ENCODE measurements at places on chromosomes 6 and 20. TPM values are rescaled to one million over a fixed set of nuclear protein-coding genes. Genes with fewer than 3 reads are reported as not detected.

DNA sequence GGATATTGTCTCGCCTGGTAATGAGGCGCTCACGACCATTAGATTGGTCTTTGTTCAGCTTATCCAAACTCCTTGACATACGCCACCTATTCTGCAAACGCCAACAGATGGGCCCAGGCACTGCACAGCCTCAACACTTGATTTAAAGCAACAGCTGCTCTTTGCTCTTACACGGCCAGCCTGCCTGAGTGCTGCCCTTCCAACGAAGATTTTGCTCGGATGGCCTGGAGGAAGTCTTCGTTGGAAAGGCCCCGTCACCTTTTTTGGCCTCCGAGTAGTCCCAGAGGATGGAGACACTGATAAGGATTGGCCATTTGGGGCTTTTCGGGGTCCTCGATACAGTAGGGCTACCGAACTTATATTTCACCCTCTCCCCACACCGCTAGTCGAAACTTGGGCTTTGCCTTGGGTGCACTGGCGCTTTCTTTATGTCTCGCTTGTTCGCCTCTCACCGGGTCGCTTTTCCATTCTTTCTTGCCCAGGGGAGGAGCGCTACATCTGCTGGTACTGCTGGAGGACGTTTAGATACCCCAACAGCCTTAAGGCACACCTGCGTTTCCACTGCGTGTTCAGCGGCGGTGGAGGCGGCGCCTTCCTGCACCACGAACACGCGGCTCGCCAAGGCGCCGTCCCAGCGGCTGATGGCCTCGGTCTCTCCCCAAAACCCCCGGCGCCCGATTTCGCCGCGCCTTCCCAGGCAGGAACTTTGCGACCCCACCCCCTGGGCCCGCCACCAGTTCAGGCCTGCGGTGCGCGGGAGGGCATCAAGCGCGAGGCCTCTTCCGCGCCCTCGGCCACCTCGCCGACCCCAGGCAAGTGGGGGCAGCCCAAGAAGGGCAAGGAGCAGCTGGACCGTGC is 6.1 kb downstream of the PRDM13 start:
- peaks cover 12% of the 10 kb centered on the region for H3K4me1 ChIP-seq
- no peaks in the 10 kb centered on the region for H3K36me3 ChIP-seq
- DNase-seq: no peak
- peaks cover 86% of the 10 kb centered on the region for H3K27me3 ChIP-seq

- no peak overlapping the region for H3K27ac ChIP-seq
- H3K4me1 ChIP-seq: peaks cover 39% of the 10 kb centered on the region
- no peaks in the 10 kb centered on the region for H3K27me3 ChIP-seq
- H3K4me3 ChIP-seq: no peak overlapping the region
- peaks cover 2% of the 10 kb centered on the region for H3K36me3 ChIP-seq
Measured at GRCh38 chr20:45860560-45861220, 3.3 kb downstream of the ZSWIM3 start.

DNA sequence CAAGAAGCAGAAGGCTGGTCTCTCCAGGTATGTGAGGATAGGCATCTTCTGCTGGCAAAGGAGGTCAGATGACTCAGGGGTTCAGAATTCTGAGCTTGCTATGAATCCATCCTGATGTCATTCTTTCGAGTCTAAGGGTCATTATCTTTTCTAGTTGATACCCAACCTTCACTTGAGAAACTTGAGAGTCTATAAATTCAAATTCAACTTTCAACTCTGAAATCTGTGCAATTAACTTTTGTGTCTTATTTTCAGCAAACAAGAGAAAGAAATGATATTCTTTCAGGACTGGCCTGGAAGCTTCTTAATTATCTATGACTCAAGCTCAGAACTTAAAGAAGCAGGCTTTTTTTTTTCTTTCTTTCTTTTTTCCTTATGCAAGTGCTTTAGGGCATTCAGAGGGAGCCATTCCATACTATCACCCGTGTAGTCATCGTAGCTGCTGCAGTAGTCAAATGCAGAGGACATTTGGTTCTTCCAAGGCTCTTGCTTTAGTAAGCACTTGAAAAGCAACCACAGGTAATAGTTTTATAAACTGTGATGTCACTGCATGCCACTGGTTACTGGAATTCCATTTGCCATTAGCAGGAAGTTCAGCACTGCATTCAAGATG is 93.0 kb downstream of the ADTRP start:
- H3K36me3 ChIP-seq: no peaks in the 10 kb centered on the region
- peaks cover 21% of the 10 kb centered on the region for H3K4me1 ChIP-seq
- no peak for DNase-seq
- no peaks in the 10 kb centered on the region for H3K27me3 ChIP-seq
- peak overlapping the region; percentile 11 for H3K27ac ChIP-seq
- no peak overlapping the region for H3K4me3 ChIP-seq

DNA sequence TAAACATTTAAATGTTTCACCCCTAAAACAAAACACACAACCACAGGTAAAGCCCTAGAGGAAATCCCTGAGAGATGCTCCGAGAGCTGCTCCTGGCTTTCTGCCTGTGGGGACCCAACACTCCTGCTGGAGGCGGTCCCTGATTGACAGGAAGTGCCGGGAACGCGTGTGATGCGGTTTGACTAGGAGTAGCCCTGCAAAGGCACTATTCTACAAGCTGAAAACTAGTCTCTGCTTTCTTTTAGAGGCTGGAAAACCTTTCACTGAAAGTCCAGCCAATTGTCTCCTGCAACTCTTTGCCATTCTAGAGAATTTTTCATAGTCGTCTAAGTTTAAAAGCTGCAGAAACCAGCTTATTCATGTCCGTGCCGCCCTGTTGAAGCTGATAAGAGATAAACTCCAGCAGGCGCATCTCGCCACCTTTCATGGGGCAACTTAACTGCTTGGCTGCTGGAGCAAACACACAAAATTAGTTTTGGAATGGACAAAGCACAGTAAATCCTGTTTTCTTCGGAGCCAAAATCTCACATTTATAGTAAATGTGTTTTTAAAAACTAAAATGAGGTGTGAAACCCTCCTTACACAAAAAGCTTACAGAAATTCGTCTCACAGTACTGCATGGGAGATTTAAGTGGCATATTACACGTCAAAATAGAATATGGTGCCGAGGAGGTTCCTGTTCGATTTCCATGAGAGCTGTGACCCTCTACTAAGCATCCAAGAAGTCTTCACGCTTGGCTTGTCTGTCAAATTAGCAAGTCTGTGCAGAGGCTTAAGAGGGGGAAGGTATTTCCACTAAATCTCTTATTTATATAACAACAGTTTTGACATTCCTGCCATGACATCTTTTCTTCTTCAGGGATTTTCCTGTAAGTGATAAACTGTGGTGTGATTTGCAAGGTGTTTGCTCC is 46.9 kb downstream of the DACT2 start:
- H3K4me3 ChIP-seq: no peak overlapping the region
- H3K27me3 ChIP-seq: peaks cover 27% of the 10 kb centered on the region
- DNase-seq: no peak
- no peaks in the 10 kb centered on the region for H3K36me3 ChIP-seq

- H3K4me1 ChIP-seq: peaks cover 60% of the 10 kb centered on the region
- H3K36me3 ChIP-seq: no peaks in the 10 kb centered on the region
- peak overlapping the region; percentile 87 for H3K27ac ChIP-seq
- no peaks in the 10 kb centered on the region for H3K27me3 ChIP-seq
- DNase-seq: no peak
Measured at GRCh38 chr6:52416629-52417151, 3.5 kb upstream of the EFHC1 start.

GRCh38 chr6:137869549-137870307 is 2.7 kb downstream of the TNFAIP3 start:
- H3K27ac ChIP-seq: no peak overlapping the region
- no peaks in the 10 kb centered on the region for H3K27me3 ChIP-seq
- peaks cover 66% of the 10 kb centered on the region for H3K4me1 ChIP-seq
- H3K4me3 ChIP-seq: no peak overlapping the region
- DNase-seq: no peak
- H3K36me3 ChIP-seq: peaks cover 2% of the 10 kb centered on the region

GRCh38 chr6:110849781-110850180 is 24.8 kb upstream of the AMD1 start:
- no peak for DNase-seq
- no peak overlapping the region for H3K27ac ChIP-seq
- no peaks in the 10 kb centered on the region for H3K4me1 ChIP-seq
- H3K27me3 ChIP-seq: no peaks in the 10 kb centered on the region
- H3K36me3 ChIP-seq: no peaks in the 10 kb centered on the region

DNA sequence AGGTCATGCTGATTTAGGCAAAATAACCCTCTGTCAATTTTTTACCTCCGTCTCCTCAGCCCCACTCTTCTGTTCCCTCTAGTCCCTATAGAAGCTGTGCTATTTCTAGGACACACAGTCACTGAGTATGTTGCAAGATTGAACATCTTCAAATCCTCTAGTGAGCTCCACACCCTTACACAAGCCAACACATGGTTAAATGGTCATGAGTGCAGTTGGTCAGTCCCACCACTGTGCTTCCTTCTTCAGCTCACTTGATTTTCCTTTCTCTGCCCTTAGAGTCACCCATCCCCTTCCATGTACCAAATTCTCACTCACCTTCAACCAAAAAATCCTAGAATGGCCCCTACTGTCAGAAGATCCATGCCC is 48.2 kb upstream of the F13A1 start:
- no peaks in the 10 kb centered on the region for H3K4me1 ChIP-seq
- H3K4me3 ChIP-seq: no peak overlapping the region
- DNase-seq: no peak
- peaks cover 19% of the 10 kb centered on the region for H3K27me3 ChIP-seq
- no peak overlapping the region for H3K27ac ChIP-seq

- no peak for DNase-seq
- H3K27me3 ChIP-seq: no peaks in the 10 kb centered on the region
- H3K27ac ChIP-seq: no peak overlapping the region
- H3K36me3 ChIP-seq: no peaks in the 10 kb centered on the region
- H3K4me1 ChIP-seq: no peaks in the 10 kb centered on the region
Measured at GRCh38 chr6:159450815-159451465, 242.1 kb downstream of the SOD2 start.

- H3K27me3 ChIP-seq: peaks cover 5% of the 10 kb centered on the region
- DNase-seq: peak; percentile 8
- no peak overlapping the region for H3K4me3 ChIP-seq
- no peaks in the 10 kb centered on the region for H3K36me3 ChIP-seq
- no peak overlapping the region for H3K27ac ChIP-seq
- no peaks in the 10 kb centered on the region for H3K4me1 ChIP-seq
Measured at GRCh38 chr20:40442181-40442963, 246.7 kb downstream of the MAFB start.

- no peak overlapping the region for H3K27ac ChIP-seq
- H3K27me3 ChIP-seq: no peaks in the 10 kb centered on the region
- H3K4me3 ChIP-seq: no peak overlapping the region
- H3K4me1 ChIP-seq: peaks cover 30% of the 10 kb centered on the region
- no peak for DNase-seq
Measured at GRCh38 chr6:157717340-157717748, 105.7 kb upstream of the SNX9 start.

DNA sequence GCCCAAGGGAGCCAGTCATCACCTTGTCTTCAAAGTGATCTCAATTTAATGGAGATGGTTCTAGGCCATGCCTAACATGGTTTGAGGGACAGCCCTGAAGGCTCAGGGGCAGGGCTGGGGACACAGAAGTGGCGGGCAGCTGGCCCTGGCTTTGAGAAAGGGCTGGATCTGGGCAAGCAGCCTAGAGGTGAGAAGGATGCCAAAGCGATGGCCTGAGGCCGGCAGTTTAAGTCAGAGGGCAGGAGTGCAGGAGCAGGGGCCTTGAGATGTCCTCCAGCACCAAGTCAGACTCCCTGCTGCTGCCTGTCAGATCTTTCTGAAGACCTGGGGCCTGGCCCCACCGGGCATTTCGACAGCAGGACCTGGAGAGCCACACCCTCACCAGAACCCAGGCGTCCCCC is 28.4 kb upstream of the APMAP start:
- H3K36me3 ChIP-seq: no peaks in the 10 kb centered on the region
- DNase-seq: no peak
- H3K27me3 ChIP-seq: no peaks in the 10 kb centered on the region
- H3K27ac ChIP-seq: no peak overlapping the region

GRCh38 chr20:25579081-25579770 is 6.1 kb downstream of the NINL start:
- no peak overlapping the region for H3K4me3 ChIP-seq
- H3K27me3 ChIP-seq: no peaks in the 10 kb centered on the region
- no peak for DNase-seq

DNA sequence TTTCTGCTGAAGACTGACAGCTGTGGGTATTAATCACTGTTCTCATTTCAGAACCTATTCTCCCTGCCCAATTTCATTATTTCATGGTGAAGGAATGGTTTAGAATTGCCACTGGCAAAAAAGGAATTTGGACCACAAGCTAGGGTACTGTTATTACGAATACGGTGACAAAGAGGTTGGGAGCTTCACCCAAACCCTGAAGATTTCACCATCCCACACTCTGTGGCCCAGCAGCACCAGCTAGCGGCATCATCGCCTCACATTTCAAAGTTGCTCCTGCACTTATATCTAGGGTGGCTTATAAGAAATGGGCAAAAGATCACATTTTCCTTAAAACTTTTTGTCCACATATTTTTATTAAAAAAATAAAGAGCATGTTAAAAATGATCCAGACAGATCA is 236.1 kb downstream of the SYNDIG1 start:
- H3K36me3 ChIP-seq: no peaks in the 10 kb centered on the region
- DNase-seq: no peak
- no peak overlapping the region for H3K27ac ChIP-seq
- no peaks in the 10 kb centered on the region for H3K4me1 ChIP-seq
- H3K27me3 ChIP-seq: peaks cover 30% of the 10 kb centered on the region
- no peak overlapping the region for H3K4me3 ChIP-seq

DNA sequence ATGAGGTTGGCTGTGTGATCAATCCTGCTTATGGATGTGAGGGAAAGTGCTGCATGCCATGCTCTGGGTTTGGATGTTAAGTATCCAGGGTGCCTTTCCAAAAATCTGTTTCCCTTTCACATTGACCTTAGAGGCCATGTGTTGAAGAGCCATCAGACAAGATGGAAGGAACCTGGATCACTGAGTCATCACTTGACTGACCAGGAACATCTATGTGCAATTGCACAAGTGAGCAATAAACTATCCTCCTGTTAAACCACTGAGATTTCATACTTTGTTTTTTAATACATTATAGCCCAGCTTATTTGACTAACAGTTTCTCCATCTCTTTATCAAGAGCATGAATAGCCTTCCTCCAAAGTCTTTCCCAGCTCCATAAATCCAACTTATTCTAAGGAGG is 17.8 kb upstream of the TMEM14A start:
- no peak overlapping the region for H3K4me3 ChIP-seq
- no peak for DNase-seq
- H3K27ac ChIP-seq: no peak overlapping the region
- no peaks in the 10 kb centered on the region for H3K27me3 ChIP-seq
- no peaks in the 10 kb centered on the region for H3K36me3 ChIP-seq

DNA sequence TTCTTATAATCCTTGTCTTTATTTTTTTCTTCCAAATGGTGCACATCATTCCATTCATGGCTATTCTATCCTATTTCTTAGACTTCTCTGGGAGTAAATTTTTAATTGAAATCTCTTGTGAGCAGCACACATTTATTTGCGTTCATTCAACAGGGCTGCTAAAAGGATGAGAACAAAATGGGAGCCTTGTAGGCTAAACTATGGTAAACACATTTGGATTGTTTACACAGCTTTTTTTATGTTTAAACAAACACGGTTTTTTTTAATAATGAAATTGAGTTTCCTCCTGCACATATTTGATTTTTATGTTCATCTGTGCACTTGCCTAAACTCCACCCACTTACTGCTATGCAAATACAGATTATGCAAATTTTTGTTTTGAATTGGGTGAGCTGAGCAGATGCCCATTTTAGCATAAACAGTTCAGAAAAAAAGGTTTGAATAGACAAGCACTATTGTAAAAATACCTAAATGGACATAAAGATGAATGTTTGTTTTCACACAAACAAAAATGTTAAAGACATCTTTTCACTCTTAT is 92.0 kb downstream of the OLIG3 start:
- H3K4me1 ChIP-seq: no peaks in the 10 kb centered on the region
- no peak overlapping the region for H3K4me3 ChIP-seq
- H3K27ac ChIP-seq: no peak overlapping the region
- no peak for DNase-seq

FERMT1 gene
- total RNA-seq: not detected

TRIM26 gene
- 41.8 TPM for total RNA-seq

VIP gene
- total RNA-seq: not detected

FAM209B gene
- total RNA-seq: 0.55 TPM

SLC16A10 gene
- total RNA-seq: not detected

PBOV1 gene
- total RNA-seq: not detected
